ENCODE measurements at places on chromosomes 6 and 20.

DNA sequence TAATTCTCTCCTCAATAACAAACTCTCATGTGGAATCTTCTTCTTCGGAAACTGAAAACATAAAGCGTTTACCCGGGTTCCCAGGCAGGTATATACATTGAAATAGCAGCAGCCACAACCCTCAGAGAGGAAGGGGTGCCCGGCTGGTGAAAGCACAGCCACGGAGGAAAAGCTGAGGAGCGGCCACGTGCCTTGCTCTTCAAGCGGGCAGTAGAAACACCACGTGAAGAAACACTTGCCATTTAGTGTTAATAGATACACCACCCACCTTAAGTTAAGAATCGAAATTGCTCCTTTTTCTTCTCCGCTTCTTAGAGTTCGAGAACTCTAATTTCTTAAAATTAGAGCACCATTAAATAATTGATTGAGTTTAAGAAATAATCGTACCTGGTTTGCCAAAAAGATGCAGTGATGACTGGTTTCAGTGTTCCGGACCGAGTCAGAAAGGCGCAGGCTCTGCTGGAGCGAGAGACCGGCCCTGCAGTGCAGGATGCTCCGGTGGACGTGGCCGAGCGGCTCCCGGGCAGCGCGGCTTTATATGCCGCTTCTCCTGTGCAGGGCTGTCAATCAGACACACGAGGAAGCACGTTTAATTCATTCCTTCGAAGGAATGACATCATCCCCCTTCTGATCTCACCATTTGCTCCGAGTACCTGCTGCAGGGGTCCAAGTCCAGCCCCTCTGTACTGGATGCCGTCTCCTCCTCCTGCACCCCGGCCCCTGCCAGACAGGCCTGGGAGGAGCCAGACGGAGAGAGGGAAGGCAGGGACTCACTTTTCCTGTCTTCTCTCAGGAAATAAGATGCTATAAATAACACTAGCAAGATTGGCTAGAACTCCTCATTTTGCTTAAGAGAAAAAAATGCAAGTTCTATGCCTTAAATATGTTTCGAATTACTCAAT, at the start of gene THBS2:
TSS of gene THBS2 (minus strand) at position 510 of the 902 bp plus-strand sequence. CDS start 3,062 bp downstream, outside the sequence.
- DNase-seq = peak; percentile 88

DNA sequence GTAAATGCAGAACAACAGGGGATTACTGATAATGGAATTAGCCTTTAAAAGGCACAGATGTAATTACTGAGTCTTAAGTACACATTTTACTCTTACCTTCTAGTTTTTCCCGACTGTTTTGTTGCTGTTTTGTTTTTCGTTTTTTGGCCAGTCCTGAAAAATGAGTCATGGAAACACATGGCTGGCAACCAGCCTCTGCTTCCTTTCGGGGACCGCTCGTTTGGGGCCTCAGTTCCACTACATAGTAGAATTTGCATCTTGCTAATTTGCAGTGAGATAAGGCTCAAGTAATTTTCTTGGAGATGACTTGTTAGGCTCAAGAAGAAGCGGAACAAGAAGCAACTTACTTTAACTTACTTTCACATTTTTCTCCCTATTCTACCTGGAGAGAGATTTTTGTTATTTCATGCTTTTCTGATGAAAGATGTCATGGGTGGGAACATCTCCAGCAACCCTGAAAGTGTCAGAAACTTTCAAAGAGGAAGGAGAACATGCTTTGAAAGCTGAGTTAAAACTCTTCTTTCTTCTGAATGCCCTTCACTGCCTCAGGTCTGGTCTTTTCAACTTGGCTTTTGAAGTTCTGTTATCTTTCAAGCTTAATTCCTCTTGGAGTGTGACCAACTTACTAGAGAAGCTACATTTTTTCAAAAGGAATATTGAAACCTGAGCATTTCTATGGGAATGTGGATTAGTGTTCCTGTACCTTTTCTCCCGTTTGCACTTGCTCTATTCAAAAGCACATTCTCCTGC, 71.5 kb upstream of the HDAC2 start:
- no peak for DNase-seq

- no peak for DNase-seq
These were observed 91.4 kb downstream of the THBS2 start for GRCh38 chr6:169162249-169162648.

GRCh38 chr6:1043458-1043836, 268.5 kb upstream of the FOXQ1 start:
- DNase-seq = peak; percentile 14

DNA sequence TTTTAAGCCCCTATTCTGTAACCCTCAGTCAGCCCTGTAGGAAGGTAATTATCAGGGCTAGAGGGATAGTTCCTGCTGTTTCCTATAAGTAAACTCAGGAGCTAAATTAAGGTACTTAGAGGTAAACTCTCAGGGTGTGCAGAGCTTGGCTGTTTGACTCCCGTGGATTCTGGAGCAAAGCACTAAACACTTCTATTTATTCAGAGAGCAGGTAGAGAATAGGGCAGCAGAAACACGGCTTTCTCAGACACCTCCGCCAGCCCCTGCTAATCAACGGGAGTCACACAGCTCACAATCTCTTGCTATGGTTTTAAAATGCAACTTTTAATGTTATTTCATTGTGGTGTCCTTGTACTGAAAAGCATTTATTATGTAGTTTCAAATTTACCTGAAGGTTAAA, 21.8 kb downstream of the PRKN start:
- DNase-seq = no peak

DNA sequence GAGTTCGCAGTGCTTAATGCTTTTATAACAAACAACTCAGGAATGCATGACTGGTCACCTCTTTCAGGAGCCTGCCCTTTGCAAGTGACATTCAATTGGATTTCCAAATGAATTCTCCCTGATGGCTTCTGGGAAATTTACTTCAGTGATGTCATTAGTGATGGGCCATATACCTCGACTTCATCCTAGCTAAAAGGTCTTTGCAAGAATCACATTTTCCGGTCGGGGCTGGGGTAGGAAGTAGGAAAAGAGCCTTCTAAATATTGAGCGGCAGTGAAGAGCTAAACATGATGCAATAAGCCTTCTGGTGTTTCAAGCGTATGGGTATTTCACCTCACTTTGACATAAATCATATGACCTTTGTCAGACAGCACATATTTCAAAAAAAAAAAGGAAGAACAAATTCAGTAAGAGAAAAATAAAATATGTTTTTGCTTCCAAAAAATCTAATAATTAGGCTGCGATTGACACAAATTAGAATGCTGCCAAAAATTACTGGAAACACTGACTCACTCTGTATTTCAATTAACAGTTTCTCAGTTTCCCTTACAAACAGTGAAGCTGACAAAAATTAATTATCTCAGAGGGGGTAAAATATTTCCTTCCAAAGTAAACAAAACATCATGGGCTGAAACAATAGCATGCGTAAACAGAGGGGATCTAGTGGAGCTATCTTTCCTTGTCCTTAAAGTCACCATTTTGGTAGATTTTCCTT, 39.8 kb downstream of the ADTRP start:
- DNase-seq = no peak

DNA sequence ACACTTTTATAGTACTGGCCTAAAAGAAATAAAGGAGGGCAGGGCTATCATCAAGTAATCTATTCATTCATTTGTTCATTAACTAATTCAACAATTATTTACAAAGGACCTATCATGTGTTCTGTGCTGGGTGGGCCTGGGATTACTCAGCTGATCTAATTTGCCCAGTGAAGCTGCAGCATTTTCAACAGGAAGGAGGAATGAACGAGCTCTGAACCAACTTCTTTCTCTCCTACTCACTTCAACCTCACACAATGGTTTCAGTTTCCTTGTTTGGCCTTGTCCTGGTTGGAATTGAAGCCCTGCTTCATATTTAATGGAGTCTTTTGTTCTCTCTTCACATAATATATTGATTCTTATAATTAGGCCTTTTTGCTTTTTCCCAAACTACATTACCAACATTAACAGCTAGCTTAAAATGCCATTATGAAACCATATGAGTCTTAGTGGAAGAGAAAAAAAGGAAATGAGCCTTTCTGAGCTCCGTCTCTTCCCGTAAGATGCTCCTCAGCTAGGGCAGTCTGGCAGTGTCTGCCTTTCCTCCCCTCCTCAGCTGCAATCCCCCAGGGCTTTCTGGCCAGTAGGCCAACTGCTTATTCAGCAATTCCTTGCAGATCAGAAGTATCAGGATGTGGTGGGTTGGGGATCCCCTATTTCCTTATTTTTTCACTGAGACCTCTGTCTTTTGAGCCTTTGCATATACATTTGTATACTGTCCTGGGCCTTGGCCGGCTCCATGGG, 79.4 kb upstream of the NRN1 start:
- DNase-seq = no peak

DNA sequence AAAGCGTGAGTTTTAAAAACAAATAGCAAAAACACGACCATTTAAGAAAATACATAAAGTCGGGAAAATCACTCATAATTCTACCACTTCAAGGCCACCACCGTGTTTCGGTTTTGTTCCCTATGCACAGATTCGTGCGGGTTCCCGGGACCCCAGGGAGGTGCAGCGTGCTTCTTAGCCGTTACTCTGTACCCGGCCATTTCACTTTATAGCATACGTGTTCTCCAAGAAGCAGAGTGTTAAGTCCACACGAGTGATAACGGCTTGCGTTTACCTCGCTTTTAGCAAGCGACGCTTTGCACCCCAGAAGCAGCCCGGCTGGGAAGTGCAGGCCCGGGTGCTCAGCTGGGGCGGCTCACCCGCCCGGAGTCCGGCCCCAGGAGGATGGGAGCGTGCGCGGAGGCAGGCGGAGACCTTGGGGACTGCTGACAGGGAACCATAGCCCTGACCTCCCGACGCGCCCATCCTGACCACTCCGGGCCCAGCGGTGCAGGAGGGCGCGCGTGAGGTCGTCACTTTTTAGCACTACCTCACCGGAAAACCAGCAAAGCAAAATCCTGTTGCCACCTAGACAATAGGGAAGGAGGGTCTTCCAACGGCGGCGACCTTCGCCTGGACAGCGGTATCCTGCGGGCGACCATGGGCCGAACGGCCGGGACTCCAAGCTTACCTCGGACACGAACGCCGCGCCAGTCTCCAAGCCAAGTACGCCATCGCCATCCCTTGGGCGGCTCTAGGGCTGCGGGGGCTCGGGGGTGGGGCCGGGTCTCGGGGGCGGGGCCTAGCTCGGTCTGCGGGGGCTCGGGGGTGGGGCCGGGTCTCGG, at the start of gene ECI2:
TSS of gene ECI2 (minus strand) at position 735 of the 824 bp plus-strand sequence. CDS start at position 720, 15 bp downstream.
- DNase-seq = no peak

- DNase-seq = no peak
These were observed 33.9 kb downstream of the LYRM2 start for GRCh38 chr6:89604653-89605052.

DNA sequence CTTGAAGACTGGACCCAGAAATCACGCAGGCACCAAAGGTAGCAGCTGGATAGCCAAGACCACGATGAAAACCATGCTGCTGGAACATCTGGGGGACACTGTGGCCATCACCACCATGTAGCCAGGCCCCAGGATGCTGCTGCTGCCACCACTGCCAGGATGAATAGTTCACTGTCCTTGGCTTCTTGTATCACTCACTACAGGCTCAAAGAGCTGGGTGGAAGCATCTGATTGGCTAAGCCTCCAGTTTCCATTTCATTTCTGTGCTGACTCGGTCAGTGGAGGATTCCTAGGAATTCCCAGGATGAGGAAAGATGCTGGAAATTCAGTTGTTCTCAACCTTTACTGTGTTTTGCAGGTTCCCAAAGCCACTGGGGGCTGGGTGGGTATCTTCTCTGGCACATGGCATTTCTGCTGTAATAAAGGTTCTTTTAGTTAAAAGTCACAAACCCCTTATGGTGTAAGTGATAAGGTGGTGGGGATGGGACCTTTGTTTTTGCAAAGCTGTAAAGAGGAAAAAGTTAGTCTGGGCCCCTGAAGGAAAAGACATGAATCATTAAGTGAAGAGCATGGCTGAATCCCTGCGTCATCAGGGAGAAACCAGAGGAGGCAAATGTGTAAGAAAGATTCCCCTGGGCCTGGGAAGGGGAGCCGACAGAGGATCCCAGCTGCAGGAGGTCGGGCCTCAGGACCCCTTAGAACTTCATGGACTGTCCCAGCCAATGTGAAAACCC, 75.6 kb upstream of the RNF24 start:
- DNase-seq = peak; percentile 73

DNA sequence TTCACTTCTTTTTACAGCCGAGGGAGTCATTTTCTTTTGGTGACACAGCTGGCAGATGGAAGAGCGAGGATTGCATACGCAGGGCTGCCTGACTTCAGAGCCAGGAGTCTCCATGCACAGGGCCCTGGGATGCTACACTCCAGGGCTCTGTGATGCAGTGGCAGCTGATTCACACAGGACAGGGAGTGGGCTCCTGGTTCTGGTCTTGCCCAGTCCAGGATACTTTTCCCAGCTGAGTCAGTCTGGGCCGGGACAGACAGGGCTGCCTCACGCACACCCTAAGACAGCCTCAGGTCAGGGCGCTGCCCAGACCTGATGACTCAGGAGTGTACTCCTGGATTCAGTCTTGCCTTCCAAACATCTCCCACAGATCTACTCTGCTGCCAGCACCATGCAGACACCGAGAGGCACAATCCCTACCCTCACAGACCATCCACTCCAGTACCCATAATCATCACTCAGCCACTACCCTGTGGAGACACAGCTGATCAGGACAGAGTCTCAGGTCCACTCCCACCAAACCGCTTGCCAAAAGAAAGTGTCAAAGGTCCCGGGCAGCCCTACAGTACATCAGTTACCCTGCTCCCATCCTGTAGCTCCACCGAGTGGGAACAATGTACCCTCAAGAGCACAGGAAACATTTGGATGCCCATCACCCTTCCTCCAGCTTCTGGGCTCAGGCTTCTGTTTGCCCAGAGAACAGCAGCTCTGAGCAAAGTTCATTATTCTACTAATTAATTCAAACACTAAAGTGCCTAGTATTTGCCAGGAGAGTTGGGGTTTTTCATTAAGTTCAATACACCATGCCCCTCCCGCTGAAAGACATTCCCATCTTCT, 11.5 kb downstream of the SDC4 start:
- DNase-seq = no peak

DNA sequence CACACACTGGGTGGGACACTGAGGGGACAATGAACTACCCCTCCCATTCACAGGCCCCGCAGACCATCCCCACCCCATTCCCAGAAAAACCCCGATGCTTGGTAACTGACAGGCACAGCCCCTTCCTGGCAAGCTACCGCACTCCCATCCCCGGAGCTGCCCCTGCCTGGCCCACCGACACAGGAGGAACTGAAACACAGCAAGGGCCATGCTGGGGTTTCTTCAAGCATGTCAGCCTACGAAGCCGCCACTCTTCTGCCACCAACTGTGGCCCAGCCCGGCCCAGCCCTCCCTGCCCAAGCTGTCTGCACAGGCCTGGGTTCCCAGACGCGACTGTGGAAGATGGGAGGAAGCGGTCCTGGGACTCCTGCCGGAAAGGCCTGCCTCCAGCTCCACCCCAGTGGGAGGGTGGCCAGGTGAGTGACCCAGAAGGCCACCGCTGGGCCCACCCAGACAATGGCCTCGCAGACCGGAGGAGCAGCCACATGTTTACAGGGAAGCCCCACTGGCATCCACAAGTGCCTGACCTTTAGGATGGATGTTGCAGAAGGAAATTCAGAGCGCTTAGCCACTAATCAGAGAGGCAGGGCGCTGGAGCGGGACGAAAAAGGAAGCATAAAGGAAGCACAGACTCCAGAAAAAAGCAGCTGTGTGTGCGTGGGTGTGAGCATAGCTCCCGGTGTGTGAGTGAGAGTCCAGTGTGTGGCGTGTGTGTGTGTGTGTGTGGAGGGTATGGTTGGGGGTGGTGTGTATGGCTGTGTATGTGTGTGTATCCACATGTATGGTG, 91.6 kb downstream of the PRND start:
- no peak for DNase-seq
